Epithelial cell of esophagus (primary cell): ENCODE measurements at places on chromosomes 1 and 21.

- no peak for DNase-seq
Measured at GRCh38 chr1:11518016-11518701, 39.2 kb downstream of the DISP3 start.

- DNase-seq: no peak
Measured at GRCh38 chr21:42556960-42557359, 43.3 kb downstream of the SLC37A1 start.

DNA sequence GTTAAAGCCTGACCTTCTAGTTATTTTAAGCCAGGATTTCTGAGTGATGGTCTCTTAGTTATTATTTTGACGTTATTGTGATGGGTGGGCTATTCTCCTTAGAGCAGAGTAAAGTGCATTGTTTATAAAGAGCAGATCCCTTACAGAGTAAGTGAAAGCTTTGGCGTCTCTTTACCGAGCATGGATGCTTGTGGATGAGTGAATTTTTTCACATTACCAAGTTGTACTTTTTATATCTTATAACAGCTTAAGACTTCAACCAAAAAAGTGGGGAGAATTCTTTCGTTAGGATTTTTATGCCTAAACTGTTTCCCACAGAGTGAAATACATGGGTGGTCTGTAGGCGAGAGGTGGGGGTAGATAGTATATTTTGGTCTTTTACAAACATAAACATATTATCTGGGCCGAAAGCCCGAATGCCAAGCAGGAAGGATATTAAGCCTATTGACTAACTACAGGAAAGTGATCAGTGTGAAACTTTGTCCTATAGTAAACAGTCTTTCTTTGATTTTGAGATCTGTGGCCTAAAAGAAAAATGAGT lies 279.1 kb upstream of the C1orf105 start:
- DNase-seq: no peak

- no peak for DNase-seq
Measured at GRCh38 chr1:100440075-100440809, 87.9 kb downstream of the CDC14A start.

- DNase-seq: no peak
Measured at GRCh38 chr21:45995686-45996179, 14.2 kb downstream of the COL6A1 start.

DNA sequence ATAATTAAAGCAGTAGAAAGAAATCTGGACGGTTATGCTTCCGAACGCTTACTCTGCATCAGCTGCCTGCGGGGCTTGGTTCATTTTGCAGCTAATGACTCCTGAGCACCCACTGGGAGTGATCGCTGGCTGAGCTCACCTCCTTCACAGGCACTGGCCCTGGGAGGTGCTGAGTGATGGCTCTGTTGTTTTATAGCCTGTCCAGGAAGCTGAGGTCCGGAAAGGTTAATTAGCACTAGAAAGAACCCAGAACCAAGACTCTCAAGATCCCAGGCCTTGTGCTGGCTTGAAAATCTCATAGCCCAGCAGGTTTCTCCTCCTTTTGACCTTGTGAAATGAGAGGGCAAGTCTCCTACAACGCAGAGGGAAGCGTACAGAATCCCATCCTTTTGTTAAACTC lies 226.2 kb downstream of the AJAP1 start:
- DNase-seq: no peak

- no peak for DNase-seq
Measured at GRCh38 chr1:17393230-17393629, 21.2 kb downstream of the PADI6 start.

- peak; percentile 75 for DNase-seq
Measured at GRCh38 chr1:204435381-204435831, 23.8 kb upstream of the PPP1R15B start.

GRCh38 chr1:74160046-74160445 lies 37.9 kb downstream of the LRRIQ3 start:
- peak; percentile 97 for DNase-seq

DNA sequence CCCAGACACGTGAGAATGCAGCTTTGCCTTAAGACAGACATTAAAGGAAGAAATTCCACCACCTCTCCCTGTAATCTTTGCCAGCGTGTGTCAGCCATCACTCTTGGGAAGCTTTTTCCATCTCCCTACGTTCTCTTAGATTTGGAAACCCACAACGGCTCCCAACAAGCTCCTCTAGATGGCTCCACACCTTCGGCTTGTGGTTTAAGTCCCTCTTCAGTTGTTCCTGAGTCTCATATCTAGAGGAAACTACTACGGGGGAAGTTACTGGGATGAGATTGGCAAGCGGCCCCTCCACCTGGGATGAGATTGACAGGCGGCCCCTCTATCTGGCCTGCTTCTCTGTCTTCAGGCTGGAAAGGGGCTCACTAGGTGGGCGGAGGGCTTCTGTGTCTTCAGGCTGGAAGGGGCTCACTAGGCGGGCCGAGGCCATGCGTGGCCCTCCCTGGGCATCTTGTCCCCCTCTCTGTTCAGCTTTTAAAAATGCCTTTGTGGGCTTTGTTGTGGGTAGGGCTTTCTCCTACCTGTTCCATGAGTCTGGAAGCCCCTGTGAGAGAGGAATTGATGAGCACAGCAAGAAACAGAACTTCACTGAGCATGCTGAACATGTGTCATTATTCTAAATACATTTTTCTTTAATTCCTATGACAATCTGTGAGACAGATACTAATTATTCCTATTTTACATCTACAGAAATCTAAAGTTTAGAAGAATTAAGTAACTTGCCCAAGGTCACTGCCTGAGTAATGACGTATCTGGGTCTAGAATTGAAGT lies 670.5 kb downstream of the KIF26B start:
- DNase-seq: no peak

- DNase-seq: no peak
Measured at GRCh38 chr1:12338823-12339222, 109.0 kb downstream of the VPS13D start.

- DNase-seq: no peak
Measured at GRCh38 chr1:117675907-117676430, 70.1 kb downstream of the TENT5C start.

DNA sequence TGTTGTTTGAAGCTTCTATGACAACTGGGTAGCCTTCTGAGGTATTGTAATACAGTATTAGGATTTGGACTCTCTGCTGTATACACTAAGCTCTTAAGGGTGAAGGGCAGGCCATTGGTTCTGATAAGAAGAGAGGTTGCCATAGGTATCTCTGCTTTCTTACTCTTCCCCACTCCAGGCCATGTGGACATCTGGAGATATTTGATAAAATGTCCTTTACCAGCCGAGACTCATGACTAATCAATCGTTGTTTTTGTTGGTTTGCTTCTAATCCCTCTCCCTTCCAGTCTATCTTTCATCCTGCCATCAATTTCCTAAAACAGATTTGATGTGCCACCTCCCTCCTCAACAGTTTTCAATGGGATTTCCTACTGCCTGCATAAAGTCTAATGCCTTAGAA lies 64.6 kb upstream of the WDR26 start:
- DNase-seq: peak; percentile 30

DNA sequence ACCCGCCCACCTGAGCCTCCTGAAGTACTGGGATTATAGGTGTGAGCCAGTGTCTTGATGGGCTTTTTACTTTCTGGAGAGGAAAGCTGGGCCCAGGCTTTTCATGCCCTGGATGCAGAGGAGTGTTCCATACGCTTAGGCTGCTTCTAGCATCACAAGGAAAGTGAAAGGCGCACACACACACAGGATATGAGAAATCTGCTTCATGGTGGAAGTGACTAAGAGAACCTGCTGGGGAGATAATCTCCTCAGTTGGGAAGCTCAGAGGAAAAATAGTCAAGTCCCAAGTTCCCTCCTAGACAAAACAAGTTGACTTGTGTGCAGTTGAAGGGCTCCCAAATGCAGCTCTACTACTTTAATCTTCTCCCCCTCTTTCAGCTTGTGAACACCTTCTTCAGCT lies 2.2 kb downstream of the NUDC start:
- DNase-seq: peak; percentile 46

GRCh38 chr1:69845655-69846054 lies 277.9 kb downstream of the LRRC7 start:
- DNase-seq: no peak

- no peak for DNase-seq
Measured at GRCh38 chr1:231954751-231955150, 328.2 kb downstream of the DISC1 start.
